ENCODE measurements at places on chromosomes 5 and 9. TPM values are rescaled to one million over a fixed set of nuclear protein-coding genes. Genes with fewer than 3 reads are reported as not detected.
A peak's percentile ranks its signal among the peaks of the same experiment; 100 is the strongest.

GRCh38 chr5:149383399-149383798 lies 4.3 kb upstream of the IL17B start:
- no peak for DNase-seq

The CDH9 gene
- not detected for total RNA-seq

- no peak for DNase-seq
These were observed 46.6 kb upstream of the GNPDA1 start for GRCh38 chr5:142059304-142059940.

- DNase-seq = no peak
These were observed 34.9 kb downstream of the ZFYVE16 start for GRCh38 chr5:80442742-80443141.

The MACIR gene
- total RNA-seq = 12.3 TPM

The MOB3B gene
- 0.94 TPM for total RNA-seq

The DTWD2 gene
- 2.9 TPM for total RNA-seq

GRCh38 chr5:123036391-123037103 lies at the start of gene PPIC:
PPIC (minus strand) TSS chr5:123036725; CDS start chr5:123036625, 100 bp downstream.
- no peak for DNase-seq

DNA sequence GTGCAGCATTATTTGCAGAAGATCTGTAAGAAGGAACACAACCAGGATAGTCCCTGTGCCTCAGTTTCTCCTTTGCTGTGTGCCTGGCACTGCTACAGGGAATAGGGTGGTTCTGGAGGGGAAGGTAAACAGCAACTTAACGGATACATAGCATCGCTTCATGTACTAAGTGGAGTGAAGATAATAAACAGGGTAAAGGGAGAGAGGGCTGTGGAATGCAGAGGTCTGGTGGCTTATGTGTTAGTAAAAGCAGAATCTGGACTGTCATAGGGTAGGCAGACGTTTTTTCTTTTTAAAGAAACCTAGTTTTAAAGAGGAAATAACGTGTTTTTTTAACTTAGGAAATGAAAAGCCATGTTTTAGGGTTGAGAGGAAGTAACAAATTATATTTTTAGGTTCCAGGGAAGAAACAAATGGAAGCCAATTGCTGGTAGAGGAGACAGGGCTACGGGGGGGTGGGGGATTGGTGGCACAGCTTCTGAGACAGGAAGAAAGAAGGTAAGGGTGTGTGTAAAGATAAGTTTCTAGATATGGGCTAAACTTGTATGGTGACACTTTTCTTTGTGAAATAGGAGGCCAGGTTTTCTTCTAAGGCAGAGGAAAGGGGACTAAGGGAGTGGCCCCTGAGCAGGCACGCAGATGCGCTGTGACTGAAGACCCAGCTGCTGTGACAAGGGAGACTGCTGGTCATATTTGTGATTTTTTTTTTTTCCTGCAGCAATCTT lies 1.3 kb downstream of the GNG10 start:
- peak; percentile 11 for DNase-seq

DNA sequence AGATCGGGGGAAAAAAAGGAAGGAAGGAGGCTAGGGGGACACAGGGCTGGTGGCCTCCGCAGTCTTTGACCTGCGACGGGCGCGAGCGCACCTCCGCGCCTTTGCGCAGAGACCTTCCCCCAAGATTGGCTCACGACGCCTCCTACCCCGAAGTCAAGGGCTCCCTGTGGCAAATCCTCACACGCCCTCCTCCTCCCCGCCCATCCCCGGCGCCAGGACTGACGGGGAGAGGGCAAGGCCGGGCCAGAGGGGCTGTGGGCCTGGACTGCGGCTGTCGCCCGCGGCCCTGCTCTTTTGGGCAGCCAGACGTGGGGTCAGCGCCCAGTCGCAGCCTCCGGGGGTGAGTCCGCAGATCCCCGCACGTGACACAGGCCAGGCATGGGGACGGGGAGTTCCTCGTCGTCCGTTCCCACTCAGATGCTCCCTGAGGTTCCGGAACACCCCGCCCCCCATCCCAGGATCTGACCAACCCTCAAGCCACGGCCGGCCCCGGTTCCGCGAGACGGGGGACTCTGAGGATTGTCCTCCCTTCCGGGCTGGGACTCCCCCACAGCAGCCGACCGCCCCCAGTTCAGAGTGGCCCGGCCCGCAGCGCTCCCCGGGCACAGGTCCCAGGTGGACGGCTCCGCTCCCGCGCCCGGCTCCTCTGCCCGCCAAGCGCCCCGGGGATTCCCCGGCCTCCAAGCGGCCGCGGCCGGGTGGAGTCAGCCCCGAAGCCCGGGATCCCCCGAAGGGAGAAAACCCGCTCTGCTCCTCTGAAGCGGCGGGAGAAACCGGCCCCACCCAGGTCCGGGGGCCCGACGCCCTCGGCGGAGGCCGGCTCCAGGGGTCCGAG lies 543 bp upstream of the ANKRD33B start:
- peak; percentile 45 for DNase-seq

The ISL1 gene
- total RNA-seq = not detected

GRCh38 chr5:151671950-151672349 lies 14.8 kb downstream of the SPARC start:
- DNase-seq = no peak

GRCh38 chr5:76974785-76975184 lies 21.9 kb downstream of the CRHBP start:
- no peak for DNase-seq

GRCh38 chr5:56356121-56356835 lies 123.1 kb upstream of the ANKRD55 start:
- no peak for DNase-seq

DNA sequence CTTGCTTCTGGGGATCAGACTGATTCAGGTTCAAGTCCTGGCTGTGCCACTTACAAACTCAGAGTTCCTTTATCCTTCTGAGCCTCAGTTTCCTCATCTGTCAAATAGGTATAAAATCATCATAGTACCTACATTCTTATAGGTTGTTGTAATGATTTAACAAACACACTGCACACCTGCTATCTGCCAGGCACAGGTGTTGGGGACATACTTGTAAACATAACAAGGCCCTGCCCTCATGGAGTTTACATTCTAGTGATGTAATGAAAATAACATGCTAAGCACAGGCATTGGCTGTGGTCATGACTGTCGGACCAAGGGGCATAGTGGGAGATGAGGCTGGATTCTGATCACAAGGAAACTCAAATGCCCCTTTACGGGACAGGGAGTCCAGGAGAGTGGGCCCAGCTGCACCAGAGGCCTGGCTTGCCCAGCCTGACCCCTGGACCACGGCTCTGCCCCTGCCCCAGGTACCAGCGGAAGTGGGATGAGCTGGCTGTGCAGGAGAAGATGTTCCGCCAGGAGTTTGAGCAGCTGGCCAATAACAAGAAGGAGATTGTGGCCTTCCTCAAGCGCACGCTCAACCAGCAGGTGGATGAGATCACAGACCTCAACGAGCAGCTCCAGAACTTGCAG lies 2.3 kb downstream of the CFAP157 start:
- DNase-seq = no peak

- no peak for DNase-seq
These were observed 620.5 kb downstream of the IRX1 start for GRCh38 chr5:4216142-4216541.

DNA sequence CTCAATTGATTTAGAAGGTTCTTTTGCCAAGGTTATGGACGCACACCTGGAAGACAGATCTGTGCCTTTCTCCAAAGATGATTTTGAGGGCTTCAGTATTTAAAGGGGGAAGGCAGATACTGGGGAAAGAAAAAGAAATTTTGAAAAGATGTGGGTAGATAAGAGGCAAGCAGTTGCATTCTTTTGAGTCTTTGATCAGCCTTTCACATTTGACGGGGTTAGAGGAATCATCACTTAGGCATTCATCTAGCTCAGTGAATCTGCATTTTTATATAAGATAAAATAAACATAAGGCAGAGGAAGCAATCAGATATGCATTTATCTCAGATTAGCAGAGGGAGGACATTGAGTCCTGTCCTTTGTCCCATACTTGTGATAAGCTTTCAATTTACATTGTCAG lies 243.4 kb upstream of the RAI14 start:
- no peak for DNase-seq
